ENCODE measurements at places on chromosomes 12 and 14.

- peak; percentile 23 for DNase-seq
Measured at GRCh38 chr12:45122768-45123380, 72.0 kb upstream of the DBX2 start.

DNA sequence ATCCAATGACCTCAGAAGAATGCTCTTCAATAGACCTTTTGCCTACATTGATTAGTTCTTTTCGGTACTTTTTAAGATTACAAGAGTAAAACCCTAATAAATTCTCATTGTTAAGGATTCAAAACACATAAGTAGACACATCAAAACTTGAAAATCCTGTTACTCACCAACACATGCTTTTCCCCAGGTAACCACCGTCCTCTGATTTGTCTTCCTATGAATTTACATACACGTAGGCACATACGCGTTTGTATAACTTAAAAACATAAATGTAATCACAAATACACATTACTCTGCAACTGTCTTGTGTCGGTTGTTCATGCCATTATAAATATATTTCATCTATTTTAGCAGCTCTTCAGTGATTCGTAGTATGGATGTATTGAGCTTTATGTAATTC, 910 bp upstream of the WASHC4 start:
- no peak for DNase-seq

DNA sequence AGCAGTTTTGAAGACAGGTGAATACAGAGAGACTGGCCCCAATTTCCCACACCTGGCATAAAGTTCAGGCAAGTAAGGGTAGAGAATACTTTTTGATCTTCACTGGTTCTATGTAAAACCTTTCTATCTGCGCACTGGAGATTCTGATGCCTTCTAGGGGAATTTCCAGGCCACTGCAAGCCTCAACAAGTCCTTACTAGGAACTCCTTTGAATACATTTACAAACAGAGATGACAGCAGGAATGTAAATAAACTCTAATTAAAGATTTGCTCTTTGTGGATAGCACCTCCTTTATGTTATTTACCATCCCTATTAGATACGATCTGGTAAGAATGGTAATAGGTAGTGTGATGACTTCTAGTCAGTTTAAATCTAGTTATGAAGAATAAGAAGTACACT, 69.2 kb downstream of the NTN4 start:
- DNase-seq, result peak; percentile 27

- no peak for DNase-seq
Measured at GRCh38 chr12:94872007-94872653, 131.4 kb downstream of the NDUFA12 start.

- DNase-seq, result no peak
Measured at GRCh38 chr14:30362369-30363218, 196.4 kb upstream of the G2E3 start.

GRCh38 chr12:55715833-55716581, at the start of gene BLOC1S1:
Gene BLOC1S1 (plus strand): TSS chr12:55716046. CDS start chr12:55716052, 6 bp downstream.
- peak; percentile 82 for DNase-seq
